Vagina (tissue), 2 donors: ENCODE measurements at places on chromosomes 16 and 17.

GRCh38 chr17:57493625-57494024 lies 237.3 kb downstream of the MSI2 start:
- DNase-seq = no peak

- DNase-seq = peak; percentile 77
Measured at GRCh38 chr16:27426423-27427408, 24.7 kb downstream of the IL21R start.

DNA sequence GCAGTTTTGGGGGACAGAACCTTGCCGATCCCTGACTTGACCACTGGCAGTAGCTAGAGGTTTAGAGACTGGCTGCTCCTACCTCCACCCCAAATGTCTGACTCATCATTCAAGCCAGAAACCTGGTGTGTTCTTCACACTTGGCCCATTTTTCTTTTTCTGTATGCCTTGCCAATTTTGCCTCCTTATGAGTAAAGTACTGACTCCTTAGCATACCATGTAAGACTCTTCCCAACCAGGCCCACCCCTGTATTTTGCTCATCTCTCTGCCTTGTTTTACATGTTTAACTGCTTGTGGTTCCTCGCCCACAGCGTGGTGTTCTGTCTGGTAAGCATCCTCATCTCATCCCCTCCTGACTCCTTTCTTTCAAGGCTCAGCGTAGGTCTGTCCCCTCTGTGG lies 37.9 kb downstream of the NUP88 start:
- DNase-seq = no peak

- DNase-seq = no peak
Measured at GRCh38 chr17:57874434-57875289, 24.8 kb upstream of the MRPS23 start.

- no peak for DNase-seq
Measured at GRCh38 chr17:58200024-58200633, 7.6 kb downstream of the EPX start.

GRCh38 chr17:66578781-66579489 lies 256.0 kb upstream of the CACNG5 start:
- DNase-seq = no peak

- no peak for DNase-seq
Measured at GRCh38 chr16:55576384-55576783, 9.9 kb downstream of the CAPNS2 start.

- no peak for DNase-seq
Measured at GRCh38 chr17:41433586-41433985, 7.2 kb downstream of the KRT38 start.

DNA sequence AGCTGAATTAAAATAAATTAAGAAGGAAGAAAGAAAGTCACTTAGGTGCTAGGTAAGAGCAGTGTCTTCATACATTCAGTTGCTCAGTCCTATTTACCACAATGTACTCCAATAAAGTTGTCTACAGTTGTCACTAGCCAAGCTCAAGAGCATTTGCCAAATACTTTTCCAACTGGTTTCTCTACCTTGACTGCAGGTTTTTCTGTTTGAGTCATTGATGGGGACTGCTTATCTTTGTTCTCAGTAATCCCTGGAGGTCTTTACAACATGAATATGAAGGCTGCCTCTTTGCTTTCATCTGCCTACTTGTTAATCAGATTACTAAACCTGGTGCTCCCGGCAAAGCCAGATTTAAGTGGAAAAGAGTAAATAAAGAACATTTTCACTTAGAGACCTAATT lies 64.6 kb upstream of the CLEC18B start:
- DNase-seq = no peak

DNA sequence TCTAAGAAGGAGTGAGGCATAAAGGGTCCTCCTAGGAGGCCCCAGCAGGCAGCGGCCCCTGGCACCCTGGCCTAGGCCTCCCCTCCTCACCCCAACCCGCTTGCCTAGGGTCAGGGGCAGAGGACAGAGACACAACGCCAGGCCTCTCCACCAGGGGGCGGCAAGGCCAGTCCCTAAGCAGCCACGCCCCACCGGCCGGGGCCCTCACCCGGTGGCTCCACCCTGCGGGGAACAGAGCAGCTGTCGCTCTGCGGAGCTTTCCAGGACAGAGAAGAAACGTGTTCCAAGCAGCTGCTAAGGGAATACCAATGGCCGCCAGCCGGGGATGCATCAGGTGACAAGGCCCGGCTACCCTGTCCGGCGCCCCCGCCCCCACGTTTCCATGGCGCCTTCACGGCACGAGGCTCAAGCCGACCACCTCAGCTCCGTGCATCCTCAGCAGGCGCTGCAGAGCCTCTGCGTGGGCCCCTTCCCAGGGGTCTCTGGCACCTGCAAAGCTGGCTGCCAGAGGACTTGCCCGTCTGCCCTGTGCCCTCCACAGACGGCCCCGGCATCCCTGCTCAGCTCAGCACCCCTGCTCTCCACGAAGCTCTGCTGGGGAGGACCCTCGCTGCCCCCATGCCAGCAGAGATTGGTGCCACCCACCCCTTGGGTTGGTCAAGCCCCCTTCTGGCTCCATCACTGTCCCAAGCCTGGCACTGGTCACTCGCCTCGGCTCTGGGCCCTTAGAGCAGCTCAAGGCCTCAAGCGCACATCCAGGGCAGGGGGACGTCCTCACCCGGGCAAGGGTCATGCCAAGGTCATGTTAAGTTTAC lies 5.6 kb downstream of the ZNF598 start:
- DNase-seq = no peak

DNA sequence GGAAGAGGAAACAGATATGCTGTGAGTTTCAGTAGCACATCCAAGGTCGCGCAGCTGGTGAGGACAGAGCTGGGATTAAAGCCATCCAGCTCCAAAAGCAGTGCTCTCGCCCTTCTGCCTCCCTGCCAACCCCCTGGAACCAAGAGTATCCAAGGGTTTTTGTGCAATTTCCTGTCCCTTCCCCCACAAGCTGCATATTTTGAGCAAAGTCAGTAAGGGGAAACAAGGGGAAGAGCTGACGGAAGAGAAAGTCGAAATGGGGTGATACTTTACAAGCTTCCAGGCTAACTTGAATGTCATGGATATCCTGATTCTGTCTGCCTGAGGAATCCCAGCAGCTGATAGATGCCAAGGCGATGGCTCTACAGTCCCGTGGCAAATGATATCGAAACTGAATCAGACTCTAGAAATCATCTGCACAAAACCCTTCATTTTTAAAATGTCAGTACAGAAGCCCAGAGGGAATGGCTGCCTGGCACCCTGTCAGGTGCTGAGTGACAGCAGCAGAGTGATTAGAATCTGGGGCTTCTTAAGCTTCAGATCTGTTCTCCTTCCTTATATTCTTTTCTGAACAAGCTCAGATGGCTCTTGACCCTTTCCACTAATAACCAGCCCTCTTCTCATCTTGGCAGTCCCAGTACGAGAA lies 42.9 kb upstream of the TEKT3 start:
- peak; percentile 85 for DNase-seq

DNA sequence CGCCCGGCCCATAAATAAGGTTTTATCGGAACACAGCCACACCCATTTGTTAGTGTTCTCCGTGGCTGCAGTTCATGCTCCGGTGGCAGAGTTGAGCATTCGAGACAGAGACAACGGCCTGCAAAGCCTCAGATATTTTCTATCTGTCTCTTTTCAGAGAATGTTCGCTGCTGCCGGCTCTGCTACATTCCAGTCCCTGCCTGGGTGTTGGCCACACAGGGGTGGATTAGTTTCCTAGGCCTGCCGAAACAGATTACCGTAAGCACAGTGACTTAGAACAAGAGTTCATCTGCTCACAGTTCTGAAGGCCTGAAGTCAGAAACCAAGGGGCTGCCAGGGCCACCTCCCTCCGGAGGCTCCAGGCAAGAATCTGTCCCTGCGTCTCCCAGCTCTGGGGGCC lies 19.1 kb upstream of the GSG1L start:
- DNase-seq = no peak

DNA sequence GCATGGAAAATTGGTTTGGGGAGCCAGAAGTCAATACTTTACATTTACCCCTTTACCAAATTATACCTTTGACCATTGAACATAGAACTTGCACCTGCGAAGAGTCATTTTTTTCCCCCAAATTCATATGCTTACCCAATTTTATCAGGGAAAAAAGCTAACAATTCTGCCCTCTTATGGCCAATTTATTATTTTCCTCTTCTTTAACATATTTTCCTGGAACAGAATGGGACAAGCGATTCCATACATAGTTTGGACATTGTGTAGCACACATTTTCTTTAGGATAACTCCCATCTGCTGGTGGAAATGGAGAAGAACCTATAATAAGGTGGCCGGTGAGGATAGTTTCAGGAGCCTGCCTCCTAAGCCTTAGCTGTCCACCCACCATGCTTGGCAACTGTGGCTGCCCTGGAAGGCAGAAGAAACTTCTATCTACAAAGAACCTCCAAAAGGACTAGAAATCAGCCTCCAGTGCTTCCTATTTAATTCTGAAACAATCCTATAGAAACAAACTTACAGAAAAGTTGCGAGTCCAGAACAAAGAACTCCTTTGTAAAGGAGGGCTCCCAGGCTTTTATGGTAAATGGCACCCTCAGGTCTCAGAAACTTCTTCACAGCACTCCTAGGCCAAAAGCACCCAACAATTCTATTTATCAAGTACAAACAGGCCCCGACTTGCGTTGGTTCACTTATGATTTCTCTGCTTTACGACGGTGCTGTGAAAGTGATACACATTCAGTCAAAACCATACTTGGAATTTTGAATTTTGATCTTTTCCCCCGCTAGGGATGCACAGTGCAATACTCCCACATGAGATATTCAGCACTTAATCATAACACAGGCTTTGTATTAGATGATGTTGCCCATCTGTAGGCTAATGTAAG lies 64.1 kb upstream of the CACNG4 start:
- no peak for DNase-seq

GRCh38 chr17:27473748-27474609 lies 17.7 kb downstream of the KSR1 start:
- DNase-seq = no peak

DNA sequence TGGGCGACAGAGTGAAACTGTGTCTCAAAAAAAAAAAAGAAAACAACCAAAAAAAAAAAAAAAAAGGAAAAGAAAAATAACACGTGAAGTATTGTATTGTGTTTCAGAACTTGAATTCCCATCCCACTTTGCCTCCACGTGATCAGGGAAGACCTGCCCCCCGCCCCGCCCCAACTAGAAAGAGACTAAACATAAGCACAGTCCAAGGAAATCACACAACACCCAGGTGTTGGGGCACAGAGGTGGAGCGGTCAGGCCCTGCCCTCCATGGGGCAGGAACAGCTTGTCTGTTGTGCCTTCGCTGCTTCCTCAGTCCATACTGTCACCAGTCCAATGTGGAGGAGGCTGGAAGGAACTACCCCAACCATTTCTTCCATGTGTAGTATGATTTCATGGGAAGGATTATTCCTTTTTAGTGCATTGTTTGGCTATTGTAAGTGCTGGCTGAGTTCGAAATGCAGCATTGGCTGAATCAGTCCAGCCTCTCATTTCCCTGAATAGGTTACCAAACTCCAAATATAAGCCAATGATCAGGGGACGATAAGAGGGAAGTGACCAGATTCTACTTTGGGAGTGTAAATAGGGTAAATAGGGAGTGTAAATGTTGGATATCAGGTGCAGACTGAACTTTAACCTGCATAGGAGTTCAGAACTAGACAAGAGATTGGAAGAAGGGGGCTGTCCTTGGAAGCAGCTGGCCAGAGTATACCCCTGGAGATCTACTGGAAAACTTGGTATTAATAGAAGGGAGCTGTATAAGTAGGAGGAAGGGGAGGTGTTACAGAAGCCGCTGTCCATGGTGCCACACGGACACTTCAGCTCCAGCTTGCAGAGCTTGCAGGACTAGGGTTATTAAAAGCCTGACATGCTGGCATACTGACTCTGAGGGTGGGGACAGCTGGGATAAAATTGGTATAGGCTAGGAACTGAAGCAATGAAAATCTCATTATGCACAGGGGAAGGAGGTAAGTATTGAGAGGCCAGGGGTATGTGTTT lies 50.7 kb downstream of the TANGO6 start:
- no peak for DNase-seq

- DNase-seq = peak; percentile 40
Measured at GRCh38 chr17:47802341-47803022, 19.1 kb downstream of the OSBPL7 start.

- no peak for DNase-seq
Measured at GRCh38 chr17:65530523-65531255, 30.8 kb downstream of the AXIN2 start.

GRCh38 chr17:27530764-27531391 lies 74.6 kb downstream of the KSR1 start:
- no peak for DNase-seq

GRCh38 chr16:19859603-19860002 lies 25.0 kb downstream of the GPRC5B start:
- no peak for DNase-seq

DNA sequence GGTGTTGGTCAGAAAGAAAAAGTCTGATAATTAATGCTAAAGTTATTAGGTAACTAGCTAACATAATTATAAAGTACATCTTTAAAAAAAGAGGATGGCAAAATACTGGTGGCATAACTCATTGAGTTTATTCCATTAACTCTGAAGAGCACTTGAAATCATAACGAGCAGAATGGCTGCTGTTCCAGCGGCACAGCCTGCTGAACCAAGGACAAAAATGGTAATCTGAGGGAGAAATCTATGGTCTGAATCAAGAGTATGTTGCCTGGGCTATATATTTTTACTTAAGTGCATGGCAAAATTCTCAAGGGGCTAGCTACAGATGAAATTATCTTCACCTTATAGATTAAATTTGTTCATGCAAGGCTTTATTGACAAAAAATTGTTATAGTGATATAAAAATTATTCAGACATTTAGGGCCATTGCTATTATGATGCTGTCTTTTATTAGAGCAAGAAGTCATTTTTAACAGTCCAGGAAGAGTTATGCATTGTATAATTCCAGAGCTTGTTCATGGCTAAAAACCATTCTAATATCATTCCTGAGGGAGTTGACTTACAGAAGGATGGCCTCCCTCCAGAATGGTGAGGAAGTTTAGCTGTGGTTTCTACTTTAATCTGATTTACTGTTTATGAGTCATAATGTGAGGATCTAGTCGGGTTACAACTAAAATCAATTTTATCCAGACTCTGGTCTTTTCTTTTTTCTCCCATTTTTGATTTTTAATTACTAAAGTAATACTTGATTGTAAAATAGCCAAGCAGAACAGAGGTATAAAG lies 41.4 kb upstream of the ANKFN1 start:
- no peak for DNase-seq

GRCh38 chr17:49521471-49522356 lies 26.6 kb downstream of the NGFR start:
- no peak for DNase-seq

- DNase-seq = no peak
Measured at GRCh38 chr17:73633736-73634135, 10.5 kb downstream of the SDK2 start.

- DNase-seq = no peak
Measured at GRCh38 chr17:50033316-50033715, 22.6 kb upstream of the ITGA3 start.

GRCh38 chr17:27295945-27296344 lies 2.0 kb downstream of the WSB1 start:
- DNase-seq = no peak

- DNase-seq = no peak
Measured at GRCh38 chr17:82788206-82789001, 36.5 kb downstream of the TBCD start.
